Right cardiac atrium (tissue), 5 donors: ENCODE measurements at places on chromosomes 3 and 15. TPM values are rescaled to one million over a fixed set of nuclear protein-coding genes. Genes with fewer than 3 reads are reported as not detected.

Gene ADAMTSL3
- 47.3 TPM for total RNA-seq

Gene DUOXA1
- 2.1 TPM for total RNA-seq

Gene CCDC39
- total RNA-seq, result not detected

Gene KLHL40
- total RNA-seq, result 1.6 TPM

Gene FAM174B
- total RNA-seq, result 11.1 TPM

Gene P2RY12
- total RNA-seq, result 1.4 TPM

Gene GOLGA8T
- not detected for total RNA-seq

Gene VPS13C
- 36.1 TPM for total RNA-seq

DNA sequence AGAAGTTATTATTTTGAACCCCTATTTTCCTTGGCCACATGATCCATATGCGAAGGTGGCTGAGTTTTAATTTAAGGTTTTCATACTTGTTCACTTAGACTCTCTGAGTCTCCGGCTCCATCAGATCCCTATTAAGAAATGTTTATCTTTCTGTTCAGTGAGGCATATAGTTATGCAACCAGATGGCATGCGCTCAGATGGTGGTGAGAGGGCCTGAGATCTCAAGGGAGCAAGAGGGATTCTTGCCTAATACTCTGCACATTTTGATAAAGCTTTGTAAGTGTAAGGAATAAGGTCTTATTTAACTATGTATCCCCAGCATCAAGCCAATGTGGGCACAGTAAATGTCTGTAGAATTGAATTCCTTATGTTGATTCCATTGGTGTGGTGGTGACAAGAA, 78.9 kb upstream of the DPH6 start:
- peak; percentile 64 for DNase-seq

GRCh38 chr3:156368189-156368588, 186.7 kb downstream of the SSR3 start:
- DNase-seq, result no peak

DNA sequence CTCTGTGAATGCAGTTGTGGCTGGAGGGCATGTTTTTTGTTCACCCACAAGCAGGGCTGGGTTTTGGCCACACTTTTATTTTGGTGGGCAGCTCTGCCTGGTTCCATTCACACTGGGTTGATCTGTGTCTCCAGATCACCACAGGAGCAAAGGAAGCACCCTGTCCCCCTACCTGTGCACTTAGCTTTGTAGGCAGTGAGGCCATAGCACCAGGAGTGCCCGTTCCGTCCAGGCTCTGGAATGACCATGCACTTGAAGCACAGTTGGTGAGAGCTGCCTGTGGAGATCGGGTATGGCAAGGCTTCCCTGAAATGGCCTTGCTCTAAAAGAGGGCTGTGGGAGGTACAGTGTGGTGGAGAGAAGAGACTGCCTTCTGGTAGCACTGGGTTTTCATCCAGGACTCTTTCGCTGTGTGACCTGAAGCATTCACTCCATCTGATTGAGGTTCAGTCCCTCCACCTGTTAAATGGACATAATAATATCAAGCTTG, 31.7 kb downstream of the MINAR1 start:
- DNase-seq, result no peak

DNA sequence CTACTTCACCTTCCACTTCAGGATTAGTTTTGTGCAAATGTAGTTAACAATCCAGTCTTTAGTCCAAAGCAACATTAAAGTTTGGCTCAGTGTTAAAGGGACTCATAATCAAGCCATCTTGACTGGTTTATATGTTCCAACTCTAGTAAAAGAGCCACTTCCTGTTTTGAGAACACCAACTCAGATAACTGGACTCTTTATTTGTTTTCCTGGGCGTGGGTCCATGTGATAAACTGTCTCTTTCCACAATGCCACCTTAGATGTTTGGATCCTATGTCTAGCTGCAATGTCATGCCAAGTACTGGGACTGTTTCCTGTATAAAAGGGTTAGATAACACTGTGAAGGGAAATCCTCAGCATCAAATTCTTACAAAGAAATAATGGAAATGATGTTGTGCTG, 545.0 kb downstream of the PYDC2 start:
- no peak for DNase-seq

- no peak for DNase-seq
Measured at GRCh38 chr3:45665101-45665572, 24.1 kb upstream of the SACM1L start.

- DNase-seq, result no peak
Measured at GRCh38 chr15:100769975-100770340, 109.7 kb upstream of the ALDH1A3 start.

GRCh38 chr3:19165654-19166053, 17.3 kb downstream of the KCNH8 start:
- DNase-seq, result no peak

DNA sequence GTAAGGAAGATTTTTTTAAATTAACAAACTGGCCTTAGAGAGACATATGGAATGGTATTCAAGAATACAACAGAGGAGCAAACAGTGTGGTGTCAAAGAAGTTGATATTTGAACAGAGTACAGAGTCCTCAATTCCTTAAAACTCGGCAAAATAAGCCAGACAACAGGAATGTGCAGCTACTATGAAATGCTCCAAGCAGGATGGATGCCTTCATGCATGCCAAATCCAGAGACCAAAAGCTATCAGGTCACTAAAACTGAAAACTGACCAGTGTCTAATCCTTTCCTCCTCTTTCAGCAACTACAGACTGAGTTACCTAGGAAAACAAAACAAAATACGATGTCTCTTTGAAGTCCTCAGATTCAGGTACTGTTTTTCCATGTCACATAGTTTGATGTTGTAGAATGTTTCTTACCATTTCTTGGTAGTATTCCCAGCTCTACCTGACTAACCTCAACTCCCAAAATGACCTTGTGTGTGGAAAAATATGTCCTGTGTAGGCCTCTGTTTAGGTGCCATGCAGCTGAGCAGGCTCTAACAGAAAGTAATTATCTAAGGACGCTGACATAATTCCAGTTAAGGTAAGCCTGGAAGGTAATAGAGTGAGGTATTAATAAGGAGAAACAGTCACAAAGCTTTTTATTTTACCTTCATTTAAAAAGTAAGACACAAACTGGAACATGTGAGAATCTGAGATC, 46.9 kb downstream of the TBL1XR1 start:
- DNase-seq, result no peak

GRCh38 chr3:128418900-128419299, 47.8 kb downstream of the DNAJB8 start:
- DNase-seq, result no peak

DNA sequence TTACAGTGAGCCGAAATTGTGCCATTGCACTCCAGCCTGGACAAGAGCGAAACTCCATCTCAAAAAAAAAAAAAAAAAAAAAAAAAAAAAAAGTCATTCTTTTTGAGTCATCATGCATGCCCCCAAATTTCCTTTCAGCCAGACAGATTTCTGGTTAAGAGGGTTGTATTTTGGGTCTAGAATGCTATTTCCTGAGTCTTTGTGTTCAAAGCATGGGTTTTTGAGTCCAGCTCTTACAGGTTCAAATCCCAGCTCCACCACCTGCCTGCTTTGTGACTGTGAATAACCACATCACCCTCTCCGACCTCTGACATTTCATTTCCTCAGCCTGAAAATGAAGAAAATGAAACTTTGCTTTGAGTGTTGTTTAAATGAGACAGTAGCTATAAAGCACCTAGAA, 9.3 kb upstream of the C15orf61 start:
- no peak for DNase-seq

DNA sequence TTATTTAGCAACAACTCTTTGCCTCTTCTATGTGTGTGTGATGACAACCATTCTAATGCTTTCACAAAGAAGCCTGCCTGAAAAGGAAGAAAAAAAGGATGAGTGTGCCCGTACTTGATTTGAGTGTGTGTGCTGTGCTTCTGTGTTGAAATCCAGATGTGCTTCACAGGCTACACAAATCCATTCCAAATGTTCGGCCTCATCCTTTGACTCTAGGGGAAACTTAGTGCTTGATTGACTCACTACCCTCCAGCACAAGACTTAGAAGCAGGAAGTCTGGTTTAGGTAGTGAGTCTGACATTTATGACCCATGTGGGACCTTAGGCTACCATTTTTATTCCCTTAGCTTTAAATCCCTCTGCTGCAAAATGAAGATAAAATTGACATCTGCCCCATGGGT, 108.8 kb upstream of the PLAAT1 start:
- no peak for DNase-seq

DNA sequence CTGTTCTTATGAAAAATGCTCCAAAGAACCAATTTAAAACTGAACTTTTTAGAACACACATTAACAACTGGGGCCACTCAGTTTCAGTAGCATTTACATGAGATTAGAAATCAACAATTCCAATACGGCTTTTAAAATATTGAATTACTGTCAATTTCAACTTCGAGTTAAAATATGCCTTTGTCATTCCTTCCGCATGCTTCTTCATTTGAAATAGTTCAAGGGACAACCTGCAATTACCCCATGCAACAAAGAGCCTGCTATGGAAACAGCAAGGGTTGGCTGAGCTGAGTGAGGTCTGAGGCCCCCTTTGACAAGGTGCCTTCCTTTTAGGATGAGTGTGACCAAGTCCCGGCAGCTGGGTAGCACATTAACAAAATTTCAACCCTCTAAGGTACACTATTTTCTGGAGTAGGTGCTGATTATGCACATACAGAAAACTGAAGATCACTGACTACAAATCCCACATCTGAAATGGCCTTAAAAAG, 11.6 kb downstream of the PDCD10 start:
- DNase-seq, result no peak

DNA sequence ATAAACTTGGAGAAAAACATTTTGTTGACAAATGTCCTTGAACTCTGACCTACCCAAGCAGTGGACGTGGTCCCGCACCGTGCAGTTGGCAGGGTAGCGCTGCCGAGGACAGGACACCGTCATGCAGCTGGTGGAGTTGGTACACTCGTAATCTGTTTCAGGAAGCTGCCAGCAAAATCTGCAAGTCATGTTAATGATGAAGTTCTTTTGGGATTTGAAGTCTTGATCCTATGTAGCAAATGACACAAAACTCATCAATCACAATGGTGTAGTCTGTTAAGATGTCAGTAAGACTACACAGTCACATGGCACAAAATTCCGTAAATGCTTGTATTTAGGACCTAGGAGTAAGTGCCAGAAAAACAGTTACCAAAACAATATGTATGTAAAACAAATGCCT, 5.5 kb downstream of the TM2D3 start:
- DNase-seq, result no peak

DNA sequence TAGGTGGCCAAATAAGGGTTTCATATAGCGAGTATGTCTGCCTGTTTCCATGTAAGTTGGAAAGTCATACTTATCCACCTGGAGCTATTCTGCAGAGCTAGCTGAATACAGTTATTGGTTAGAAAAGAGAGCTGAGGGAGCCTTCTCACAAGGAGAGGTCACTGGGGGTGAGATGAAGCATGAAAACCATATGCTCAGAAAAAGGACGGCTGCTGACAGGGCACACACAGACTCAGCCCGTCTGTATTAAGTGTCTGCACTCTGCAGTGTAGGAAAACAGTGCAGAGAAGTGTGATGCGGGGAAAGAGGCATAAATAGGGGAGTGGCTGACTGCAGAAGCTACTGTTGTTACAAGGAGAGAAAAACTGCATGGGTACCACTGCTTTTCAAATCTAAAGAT, 58.2 kb downstream of the C3orf70 start:
- no peak for DNase-seq

DNA sequence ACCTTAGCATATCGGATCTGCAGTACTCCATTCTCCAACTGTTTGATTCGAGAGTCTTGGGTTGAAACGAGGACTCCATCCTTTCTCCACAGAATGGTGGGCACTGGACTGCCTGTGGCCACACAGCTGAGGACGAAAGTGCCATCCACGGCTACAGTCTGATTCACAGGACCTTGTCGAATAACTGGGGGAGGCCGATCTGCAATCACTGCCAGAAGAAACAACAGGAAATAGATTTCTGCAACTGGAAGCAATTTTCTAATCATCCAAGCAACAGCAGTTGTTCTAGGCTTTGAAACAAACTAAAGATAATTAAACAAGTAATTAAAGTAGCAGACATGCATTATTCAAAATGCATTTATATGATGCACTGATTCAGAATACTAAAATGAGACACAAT, 1097.7 kb downstream of the ROBO1 start:
- no peak for DNase-seq

GRCh38 chr3:130826516-130827182, 67.2 kb upstream of the ATP2C1 start:
- DNase-seq, result no peak

- no peak for DNase-seq
Measured at GRCh38 chr3:157527131-157527881, 24.1 kb upstream of the VEPH1 start.

GRCh38 chr3:179100652-179101051, 29.0 kb upstream of the ZMAT3 start:
- no peak for DNase-seq

DNA sequence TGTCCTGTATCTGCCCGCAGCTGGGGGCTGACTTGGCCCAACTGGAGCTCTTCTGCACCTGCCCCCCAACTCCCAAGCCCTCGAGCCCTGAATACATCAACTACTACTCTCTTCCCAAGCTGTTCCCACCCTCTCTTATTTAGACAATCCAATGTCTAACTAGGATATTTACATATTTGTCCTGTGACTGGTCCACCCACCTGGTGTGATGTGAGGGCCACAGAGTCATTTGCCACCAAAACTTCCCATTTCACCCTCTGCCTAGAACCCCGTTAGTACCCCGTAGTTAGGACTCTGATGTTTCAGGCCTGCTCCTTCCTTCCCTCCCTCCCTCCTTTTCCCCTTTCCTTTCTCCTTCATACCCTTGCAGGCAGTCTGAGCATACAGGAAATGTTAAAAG, 6.4 kb downstream of the CPLX3 start:
- DNase-seq, result peak; percentile 52
